Vagina (tissue), 2 donors: ENCODE measurements at places on chromosomes 13 and 19.

- no peak for DNase-seq
Observed at GRCh38 chr13:27482983-27483382, 32.6 kb upstream of the MTIF3 start.

DNA sequence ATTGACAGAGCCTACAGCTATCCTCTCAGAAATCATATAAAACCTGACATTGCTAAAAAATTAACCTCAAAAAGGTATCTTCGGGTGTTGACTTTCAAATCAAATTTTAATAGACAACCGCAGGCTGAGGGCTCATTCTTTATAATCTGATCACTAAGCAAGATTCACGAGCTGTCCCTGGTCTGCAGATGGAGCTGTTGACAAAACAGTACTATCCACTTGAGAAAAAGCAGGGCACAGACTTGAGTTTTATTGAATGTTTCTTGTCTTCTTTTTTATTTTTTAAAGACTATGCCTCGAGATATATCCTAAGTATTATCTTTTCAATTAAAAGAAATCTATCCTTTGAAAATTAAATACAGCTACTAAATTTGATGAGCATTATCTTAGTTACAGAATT, 540.5 kb downstream of the PCDH9 start:
- DNase-seq: no peak

- DNase-seq: no peak
Observed at GRCh38 chr19:16330806-16331690, 6.4 kb downstream of the KLF2 start.

DNA sequence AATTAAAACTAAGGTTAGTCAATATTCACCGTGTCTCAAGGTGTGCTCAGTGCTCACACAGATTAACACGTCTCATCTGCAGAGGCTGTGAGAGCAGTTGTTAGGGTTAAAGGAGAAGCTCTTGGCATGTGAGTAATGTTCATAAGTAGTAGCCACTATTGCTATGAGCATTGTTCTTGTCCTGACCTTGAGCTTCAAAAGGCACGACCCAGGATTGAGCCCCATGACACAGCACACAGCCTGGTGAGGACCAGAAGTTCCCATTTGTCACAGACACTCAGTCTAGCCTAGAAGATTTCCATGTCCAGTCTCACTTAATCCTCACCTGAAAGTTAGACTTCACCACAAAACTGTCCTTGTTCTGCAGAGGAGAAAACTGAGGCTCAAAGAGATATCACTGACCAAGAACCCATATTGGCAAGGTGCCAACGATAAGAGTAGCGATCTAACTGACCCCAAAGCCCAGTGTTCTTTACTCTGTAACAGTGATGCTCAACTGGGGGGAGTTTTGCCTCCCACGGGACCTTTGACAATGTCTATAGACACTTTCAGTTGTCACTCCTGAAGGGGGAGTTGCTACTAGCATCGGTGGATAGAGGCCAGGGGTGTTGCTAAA, 26.0 kb downstream of the FPR3 start:
- no peak for DNase-seq

- no peak for DNase-seq
Observed at GRCh38 chr19:21705393-21705792, 62.0 kb downstream of the ZNF100 start.

DNA sequence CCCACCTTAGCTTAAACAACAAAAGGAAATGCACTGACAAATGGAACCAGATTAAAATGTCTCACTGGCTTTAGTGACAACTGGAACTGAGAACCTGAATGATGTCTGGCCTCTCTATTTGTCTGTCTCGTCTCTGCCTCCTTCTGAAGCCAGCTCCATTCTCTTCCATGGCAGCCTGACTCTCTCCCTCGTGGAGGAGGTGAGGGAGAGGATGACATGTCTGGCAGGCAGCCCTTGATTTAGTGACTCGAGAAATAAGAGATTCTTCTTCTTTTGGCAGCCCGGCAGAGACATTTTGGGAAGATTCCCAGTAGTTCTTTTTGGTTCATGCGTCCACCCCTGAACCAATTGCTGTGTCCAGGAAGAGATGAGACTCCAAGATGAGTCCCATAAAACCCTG, 131.7 kb downstream of the KLF5 start:
- DNase-seq: no peak

- no peak for DNase-seq
Observed at GRCh38 chr19:50415661-50416033, 3.1 kb upstream of the SPIB start.

DNA sequence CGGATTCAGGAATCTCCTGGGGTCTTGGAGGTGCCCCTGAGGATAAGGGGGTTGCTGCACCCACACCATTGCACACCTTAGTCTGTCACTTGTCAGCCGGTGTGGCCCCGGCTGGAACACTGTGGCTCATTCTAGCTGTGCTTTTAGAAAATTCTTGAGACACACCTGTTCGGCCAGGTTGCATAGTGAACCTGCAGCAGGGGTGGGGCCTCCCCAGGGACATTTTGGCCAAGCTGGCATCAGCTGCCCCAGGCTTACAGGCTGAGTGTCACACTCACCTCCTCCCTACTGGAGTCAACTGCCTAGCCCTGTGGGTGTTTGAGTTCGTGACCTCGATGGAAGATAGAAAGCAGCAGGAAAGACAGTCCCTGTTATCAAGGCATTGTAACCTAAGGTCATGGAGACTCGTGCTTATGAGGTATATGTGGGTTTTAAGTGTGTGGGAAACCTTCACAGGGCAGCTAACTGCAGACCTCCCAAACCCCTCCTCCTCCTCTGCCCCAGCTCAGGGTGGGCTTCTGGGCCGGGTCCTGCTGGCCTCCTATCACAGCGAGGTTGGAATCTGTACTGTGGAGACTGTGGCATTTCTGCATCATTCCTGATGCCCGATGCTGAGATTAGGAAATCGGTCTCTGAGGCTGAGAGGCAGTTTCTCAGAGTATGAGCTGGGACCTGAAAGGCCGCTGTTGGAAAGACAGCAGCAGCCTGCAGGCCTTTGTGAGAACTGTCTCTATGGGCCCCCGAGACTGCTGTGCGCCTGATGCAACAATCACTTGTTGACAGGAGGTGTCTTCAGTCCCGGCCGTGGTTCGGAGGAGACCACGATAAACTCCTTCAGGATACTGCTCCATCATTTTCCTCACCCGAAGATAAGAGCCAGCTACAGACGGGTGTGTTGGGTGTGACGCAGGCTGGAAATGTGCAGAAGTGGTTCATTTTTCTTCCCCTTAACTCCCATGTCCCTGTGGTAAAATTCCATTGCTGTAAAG, 72.2 kb downstream of the ATP11A start:
- no peak for DNase-seq

DNA sequence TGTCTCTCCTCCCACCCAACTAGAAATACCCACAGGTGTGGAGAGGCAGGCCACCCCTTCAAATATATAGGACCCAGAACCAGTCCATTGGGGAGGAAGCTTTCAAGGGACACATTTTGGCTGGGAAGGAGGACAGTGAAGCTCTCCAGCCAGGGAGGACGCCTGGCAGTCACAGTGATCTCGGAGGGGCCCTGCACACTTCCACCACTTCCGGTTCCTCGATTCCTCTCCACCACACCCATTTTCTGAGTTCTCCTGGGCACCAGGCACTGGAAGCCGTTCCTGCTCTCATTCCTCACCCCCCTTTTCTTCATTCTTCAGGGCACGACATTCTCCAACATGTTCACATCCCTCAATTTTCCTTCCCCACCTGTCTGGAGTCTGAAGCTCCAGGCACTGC, 30.4 kb upstream of the CEACAM21 start:
- no peak for DNase-seq
